Caki2 (cell line): ENCODE measurements at places on chromosomes 4 and X. TPM values are rescaled to one million over a fixed set of nuclear protein-coding genes. Genes with fewer than 3 reads are reported as not detected.

Gene CFP
- total RNA-seq, result not detected in 2 replicates

Gene TMEM47
- 0.51 and 0.52 TPM in 2 replicates for total RNA-seq

DNA sequence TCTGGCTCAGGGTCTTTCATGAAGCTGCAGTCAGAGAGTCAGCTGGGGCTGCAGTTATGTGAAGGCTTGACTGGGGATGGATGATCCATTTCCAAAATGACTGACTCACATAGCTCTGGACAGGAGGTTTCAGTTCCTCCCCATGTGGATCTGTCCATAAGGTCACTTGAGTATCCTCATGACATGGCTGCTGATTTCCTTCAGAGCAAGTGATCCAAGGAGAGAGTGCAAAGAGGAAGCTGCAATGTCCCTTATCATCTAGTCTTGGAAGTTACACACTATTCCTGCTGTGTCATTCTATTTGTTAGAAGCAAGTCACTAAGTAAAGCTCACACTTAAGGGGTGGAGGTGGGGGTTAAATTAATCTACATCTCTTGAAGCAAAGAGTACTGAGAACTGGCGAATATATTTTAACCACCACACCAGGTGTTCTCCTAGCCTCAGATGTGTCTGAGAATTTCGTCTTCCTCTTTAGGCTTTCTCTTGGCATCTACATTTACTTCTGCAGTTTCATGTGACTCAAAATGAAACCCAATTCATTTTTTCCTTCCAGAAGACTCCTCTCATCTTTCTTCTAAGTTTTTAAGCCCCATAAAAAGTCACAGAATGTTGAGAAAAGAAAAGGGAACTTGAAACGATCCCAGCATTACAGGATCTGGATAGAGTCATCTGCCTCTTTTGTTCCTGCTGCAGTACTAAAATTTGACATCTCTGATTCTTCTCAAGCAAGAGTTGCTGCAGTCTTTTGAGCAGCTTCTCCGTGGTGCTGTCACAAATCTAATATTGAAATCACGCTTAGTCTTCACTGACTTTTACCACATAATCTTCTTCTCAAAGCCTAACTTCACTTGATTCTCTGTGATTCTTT lies 3.8 kb upstream of the GRPR start:
- DNase-seq, result no peak

DNA sequence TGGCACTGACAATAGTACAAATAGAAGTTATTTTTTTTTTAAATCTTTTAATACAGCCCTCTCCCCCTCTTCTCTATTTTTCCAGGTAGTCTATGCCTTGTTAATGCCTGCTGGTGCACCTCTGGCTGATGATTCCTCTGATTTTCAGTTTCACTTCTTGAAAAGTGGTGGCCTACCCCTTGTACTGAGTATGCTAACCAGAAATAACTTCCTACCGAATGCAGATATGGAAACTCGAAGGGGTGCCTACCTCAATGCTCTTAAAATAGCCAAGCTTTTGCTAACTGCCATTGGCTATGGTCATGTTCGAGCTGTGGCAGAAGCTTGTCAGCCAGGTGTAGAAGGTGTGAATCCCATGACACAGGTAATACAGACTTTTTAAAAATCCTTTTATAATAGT lies 99.1 kb downstream of the USP9X start:
- DNase-seq, result no peak

- DNase-seq, result no peak
Measured at GRCh38 chr4:20622701-20623100, 77.6 kb upstream of the PACRGL start.

DNA sequence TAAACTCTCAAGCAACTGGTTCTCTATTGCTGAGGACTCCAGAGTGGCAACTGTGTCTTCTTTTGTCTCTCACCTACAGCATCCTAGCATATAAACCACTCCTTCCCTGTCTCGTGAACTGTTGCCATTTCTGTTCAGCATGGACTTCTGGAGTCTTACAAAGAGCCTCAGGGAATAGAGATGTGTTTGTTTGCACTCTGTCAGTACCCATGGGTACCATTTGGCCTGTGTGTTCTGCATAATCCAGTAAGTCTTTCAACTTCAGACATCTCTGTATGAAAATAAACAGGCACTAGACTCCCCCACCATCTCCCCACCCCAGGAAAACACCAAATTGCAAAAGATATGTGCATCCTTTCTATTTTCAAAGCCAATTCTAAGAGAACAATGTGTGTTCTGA lies 1351.6 kb upstream of the PABPC4L start:
- no peak for DNase-seq

Gene NR3C2
- 0.91 and 1.1 TPM in 2 replicates for total RNA-seq

DNA sequence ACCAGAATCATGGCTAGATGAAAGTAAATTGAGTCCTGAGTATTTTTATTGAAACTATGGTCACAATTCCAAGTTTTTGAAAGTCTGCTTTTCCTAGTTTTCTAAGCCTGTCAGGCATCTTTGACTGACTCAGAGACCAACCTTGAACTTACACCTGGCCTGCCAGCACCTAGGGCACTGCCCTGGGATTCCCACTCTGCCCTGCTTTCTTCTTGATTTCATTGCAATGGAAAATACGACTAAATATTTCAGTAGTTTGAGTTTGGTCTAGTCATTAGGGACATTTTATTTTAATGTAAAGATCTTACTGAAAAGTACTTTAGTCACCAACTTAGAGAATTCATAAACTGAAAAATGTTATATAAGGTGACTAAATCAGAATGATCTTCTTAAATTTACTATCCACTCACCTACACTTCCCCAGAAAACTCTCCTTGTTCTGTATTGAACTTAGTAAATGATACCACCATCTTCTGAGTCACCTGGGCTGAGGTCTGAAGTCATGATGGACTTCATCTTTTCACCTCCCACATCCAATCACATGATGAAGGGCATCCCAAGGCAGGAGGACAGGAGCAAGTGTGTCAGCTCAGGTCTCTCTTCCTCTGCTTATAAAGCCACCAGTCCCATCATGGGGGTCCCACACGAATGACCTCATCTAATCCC lies 11.6 kb upstream of the PYURF start:
- DNase-seq, result no peak

Gene STBD1
- 1.2 and 1.5 TPM in 2 replicates for total RNA-seq

DNA sequence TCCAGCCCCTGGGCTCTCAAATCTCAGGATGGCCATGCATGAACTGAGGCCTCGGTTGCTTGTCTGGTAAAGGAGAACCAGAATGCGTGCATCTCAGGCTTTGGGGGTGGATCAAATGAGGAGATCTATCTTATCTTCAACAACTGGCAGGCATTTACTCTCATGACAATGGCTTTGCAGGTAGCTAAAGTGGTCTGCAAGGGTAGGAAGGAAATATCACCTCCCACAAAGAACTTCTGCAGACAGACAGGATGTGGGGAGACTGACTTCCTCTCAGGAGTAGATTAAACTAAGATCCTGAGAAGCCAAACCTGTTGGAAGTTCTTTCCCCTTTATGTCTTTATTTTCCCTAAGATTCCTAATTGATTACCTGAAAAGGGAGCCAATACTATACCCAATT lies 7.8 kb downstream of the LDB2 start:
- DNase-seq, result no peak

Gene DCHS2
- 0.34 and 3.0 TPM in 2 replicates for total RNA-seq

Gene FGD1
- 14.4 and 17.2 TPM in 2 replicates for total RNA-seq

- DNase-seq, result peak; percentile 80
Measured at GRCh38 chrX:16838202-16839066, 31.7 kb downstream of the RBBP7 start.
